Fibroblast of the conjunctiva (primary cell): ENCODE measurements at places on chromosomes 13 and 19.
A peak's percentile ranks its signal among the peaks of the same experiment; 100 is the strongest.

DNA sequence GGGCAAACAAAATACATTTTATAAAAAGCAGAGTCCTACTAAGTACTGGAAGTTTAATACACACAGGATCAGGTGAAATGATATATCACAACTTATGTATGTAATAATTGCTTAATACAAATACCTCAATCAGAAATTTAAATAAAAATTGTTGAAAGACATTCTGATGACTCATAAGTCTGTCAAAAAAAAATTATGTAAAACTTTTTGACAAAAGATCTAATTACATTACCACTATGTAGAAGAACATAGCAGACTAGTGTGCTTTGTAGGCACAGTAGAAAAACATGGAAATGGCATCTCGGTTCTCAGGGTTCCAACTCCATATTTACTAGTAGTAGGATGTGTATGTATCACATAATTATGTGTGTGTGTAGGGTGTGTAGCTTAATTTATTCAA lies 156.2 kb downstream of the DNAJC3 start:
- no peak for DNase-seq

DNA sequence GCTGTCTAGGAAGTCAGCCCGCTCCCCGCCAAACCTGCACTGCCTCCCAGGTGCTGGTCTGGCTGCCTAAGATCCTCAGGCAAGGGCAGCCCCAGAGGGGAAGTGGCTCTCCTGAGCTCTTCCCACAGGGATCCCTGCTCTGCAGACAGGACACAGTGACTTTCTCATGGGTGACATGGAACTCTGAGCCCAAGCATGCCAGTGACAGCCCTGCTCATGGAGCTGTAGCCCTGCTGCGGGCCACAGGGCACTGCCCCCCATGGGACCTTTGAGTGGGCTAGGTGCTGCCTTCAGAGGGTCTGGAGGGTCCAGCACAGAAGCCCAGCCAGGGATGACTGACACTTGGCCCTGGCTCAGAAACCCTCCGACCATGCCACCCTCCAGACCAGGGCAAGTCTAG lies 109.1 kb downstream of the TUBA3C start:
- no peak for DNase-seq

DNA sequence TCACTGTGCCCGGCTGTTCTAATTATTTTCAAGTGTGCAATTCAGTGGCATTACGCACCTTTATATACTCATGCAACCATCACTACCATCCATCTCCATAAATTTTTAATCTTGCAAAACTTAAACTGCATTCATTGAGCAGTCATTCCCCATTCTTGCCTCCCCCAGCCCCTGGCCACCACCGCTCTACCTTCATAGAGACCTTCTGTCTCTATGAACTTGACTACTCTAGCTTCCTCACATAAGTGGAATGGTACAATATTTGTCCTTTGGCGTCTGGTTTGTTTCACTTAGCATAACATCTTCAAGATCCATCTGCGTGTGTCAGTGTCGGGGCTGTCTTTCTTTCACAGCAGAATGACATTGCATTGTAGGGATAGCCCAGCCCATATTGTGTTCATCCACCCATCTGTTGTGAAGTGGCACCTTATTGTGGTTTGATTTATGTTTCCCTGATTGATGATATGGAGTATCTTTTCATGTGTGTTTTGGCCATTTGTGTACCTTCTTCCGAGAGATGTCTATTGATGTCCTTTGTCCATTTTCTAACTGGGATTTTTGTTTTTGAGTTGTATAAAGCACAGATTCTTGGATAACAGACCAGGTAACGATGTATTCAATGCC lies 64.8 kb upstream of the FLT1 start:
- DNase-seq, result no peak

- DNase-seq, result no peak
Measured at GRCh38 chr19:42455621-42456081, 12.9 kb upstream of the CXCL17 start.

- no peak for DNase-seq
Measured at GRCh38 chr19:2582984-2583956, 107.3 kb downstream of the GADD45B start.

- no peak for DNase-seq
Measured at GRCh38 chr19:18046059-18046718, 38.2 kb downstream of the ARRDC2 start.

GRCh38 chr13:78067290-78067689 lies 148.7 kb upstream of the EDNRB start:
- DNase-seq, result no peak

- no peak for DNase-seq
Measured at GRCh38 chr19:4361152-4362046, 18.0 kb downstream of the MPND start.

GRCh38 chr19:18603958-18604819 lies 2.4 kb downstream of the CRLF1 start:
- no peak for DNase-seq

GRCh38 chr13:109145631-109146030 lies 516.2 kb downstream of the MYO16 start:
- peak; percentile 67 for DNase-seq

GRCh38 chr13:66972659-66973058 lies 257.5 kb downstream of the PCDH9 start:
- DNase-seq, result no peak

DNA sequence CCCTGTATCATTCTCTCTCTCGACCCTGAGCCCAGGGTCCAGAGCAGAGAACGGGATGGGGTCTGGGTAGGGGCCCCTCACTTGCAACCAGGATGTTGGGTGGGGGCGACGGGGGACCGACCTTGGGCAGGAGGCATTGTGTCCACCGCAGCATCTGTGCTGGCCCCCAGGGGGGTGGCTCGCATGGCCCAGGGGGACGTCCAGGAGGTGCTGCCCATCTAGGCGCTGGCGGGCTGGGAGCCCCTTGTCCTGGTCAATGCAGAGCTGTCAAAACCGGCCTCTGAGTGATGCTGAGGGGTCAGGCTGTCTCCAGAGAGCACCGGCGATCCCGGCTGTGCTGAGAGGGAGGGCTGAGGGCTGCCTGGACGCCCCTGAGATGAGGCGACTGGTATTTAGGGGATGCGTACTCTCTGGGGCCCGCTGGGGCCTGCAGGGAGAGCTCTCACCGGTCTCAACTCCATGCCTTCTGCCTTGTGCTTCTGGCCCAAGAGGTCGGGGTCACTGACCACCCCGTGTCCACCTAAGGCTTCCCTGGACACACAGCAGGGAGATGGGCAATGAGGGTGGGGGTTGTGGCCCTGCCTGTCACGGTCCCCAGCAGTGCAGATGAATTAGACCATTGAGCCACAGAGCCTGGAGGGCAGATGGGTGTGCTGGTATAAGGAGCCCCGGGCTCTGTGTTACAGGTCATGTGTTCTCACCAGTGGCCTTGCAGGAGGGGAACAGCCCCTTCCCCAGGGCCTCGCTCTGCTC lies 8.6 kb downstream of the RPS9 start:
- no peak for DNase-seq

GRCh38 chr19:35344511-35345031 lies 3.1 kb upstream of the FFAR1 start:
- DNase-seq, result no peak

- no peak for DNase-seq
Measured at GRCh38 chr13:50810468-50810867, 33.0 kb downstream of the DLEU7 start.

DNA sequence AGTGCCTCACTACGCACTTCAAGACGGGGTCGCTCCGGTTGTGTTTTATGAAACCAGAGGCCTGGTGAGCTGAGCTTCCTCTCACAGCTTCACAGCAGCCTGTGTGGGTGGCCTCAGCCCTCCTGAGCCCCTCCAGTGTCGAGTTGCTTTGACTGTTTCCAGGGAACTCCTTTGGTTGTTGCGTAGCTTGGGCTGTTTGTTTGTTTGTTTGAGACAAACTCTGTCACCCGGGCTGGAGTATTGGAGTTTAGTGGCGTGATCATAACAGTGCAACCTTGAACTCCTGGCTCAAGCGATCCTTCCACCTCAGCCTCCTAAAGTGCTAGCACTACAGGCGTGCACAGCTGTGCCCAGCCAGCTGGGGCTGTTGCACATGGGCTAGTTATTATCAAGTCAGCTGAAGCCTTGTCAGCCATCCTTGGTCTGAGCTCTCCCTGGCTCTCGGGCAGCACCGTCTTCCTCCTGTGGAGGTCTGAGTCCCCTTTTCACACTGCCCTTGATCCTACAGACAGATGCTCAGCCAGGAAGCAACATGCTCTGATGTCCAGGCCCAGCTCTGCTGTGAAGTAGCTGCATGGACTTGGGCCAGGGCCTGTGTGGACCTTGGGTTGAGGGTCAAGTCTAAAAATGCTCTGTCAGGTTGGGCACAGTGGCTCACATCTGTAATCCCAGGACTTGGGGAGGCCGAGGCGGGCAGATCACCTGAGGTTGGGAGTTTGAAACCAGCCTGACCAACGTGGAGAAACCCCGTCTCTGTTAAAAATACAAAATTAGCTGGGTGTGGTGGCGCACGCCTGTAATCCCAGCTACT lies 10.2 kb downstream of the DOT1L start:
- no peak for DNase-seq

DNA sequence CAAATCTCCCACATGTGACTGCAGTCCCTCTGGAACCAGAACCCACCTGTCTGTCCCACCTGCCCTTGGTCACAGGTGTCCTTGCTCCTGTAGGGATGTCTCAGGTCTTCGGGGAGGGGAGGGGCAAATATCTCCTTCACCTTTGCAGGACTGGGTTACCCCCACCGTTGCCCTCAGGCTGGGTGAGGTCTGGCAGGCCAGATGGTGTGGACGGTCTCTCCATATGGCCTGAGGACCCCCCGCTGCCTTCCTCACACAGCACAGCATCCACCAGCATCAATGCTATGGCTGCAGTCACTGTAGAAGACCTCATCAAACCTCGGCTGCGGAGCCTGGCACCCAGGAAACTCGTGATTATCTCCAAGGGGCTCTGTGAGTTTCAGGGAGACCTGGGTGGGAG lies 10.0 kb downstream of the SLC5A5 start:
- DNase-seq, result no peak

GRCh38 chr19:41883821-41884733 lies 1.1 kb downstream of the ARHGEF1 start:
- peak; percentile 91 for DNase-seq

DNA sequence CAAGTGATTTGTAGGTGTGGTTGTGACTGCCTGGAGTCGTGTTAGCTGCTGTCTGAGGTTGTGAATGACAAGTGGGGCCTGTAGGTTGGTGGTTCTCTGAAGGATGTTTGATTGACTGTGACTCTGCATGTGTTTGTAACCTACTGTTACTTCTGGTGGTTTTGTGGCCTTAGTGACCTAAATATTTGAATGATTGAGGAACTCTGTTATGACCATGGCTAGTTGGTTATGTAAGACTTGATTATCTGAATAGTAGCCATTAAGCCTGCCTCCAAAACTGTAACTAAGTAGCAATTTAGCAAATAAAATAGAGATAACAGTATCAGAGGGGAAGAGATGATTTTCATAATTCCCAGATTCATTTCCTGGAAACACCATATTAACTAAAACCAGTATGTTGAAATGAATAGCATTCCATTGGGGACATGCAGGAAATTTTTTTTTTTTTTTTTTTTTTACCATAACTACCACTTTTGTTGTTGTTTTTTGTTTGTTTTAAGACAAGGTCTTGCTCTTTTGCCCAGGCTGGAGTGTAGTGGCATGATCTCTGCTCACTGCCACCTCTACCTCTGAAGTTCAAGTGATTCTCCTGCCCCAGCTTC lies 865 bp downstream of the ZNF382 start:
- DNase-seq, result no peak

GRCh38 chr13:44576351-44577235 lies 463 bp upstream of the TSC22D1 start:
- DNase-seq, result no peak

- DNase-seq, result no peak
Measured at GRCh38 chr13:114062754-114063153, 69.7 kb downstream of the RASA3 start.

GRCh38 chr13:33711436-33711835 lies 106.5 kb upstream of the RFC3 start:
- DNase-seq, result no peak

GRCh38 chr19:12126707-12127106 lies 13.4 kb downstream of the ZNF20 start:
- DNase-seq, result no peak

DNA sequence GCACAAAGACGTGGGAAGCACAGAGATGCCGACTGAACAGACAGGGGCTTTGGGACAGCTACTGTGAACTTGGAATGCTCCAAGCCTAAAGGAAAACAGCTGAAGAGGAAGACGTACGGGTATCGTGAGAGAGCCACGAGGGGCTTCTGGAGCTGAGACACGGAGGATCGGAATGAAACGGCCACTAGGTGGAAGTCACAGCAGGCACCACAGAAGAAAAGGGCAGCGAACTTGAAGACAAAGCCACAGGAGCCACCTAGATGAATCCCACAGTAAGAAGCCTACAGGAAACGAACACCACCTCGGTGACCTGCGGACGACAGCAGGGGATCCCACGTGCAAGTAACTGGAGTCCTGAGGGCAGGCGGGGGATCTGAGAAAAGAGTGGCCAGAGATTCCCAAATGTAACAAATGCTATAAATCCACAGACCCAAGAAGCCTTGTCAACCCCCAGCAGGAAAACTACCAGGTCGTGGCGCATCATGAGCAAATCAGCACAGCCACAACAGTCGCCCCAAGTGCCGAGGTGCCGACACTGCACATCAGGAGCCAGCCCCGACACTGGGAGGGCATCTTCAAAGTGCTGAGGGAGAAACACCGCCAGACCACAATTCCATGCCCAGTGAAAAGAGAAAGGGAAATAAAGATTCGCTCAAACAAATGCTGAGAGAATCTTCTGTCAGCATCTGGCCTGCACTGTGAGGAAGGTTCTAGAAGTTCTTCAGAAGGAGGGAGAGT lies 39.3 kb upstream of the ISYNA1 start:
- DNase-seq, result no peak

- DNase-seq, result no peak
Measured at GRCh38 chr13:49584771-49585182, 581 bp downstream of the RCBTB1 start.

- no peak for DNase-seq
Measured at GRCh38 chr19:30877661-30878113, 471.5 kb downstream of the TSHZ3 start.

DNA sequence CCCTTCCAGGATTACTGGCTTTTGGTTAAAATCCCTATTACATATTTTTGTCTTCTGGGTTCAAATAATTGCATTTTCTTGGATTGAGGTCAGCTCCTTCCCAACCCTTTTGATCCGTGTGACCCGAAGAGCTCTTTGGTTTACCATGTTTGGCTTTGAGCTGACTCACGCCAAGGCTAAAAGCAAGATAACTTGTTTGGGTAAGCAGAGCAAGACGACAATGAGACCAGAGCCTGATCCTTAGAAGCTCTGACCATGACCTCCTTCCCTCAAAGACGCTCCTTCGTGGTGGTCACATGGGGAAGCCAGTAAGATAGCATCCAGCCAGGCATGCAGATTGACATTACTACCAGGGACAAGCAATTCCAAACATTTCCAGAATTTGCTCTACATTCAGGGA lies 153.8 kb downstream of the DCT start:
- DNase-seq, result no peak
